ENCODE measurements at places on chromosomes 13 and 19.

GRCh38 chr13:48660361-48661076, 6.8 kb downstream of the CYSLTR2 start:
- no peak for DNase-seq

- DNase-seq: no peak
Measured at GRCh38 chr13:88235441-88235840, 564.3 kb downstream of the SLITRK5 start.

- no peak for DNase-seq
Measured at GRCh38 chr19:31716826-31717225, 367.6 kb upstream of the TSHZ3 start.

DNA sequence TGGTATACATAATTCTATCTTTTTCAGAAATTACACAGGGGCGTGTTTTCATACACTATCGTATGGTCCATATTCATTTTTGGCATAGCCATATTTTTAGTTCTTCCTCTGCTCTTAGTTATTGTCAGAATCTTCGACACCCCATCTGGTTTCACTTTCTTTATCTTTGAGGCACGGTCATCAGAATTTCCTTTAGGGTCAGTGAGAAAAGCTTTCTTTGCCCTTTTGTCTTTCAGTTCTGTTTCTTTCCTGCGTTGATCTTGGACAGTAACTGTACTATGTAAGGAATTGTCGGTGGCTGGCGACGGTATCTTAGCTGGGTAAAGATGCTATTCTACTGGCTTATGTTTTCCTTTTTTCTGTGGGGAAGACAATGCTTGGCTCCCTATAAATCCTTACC, 10.6 kb upstream of the KIR2DL4 start:
- no peak for DNase-seq

GRCh38 chr13:41650706-41651105, 193.4 kb downstream of the RGCC start:
- DNase-seq: no peak

DNA sequence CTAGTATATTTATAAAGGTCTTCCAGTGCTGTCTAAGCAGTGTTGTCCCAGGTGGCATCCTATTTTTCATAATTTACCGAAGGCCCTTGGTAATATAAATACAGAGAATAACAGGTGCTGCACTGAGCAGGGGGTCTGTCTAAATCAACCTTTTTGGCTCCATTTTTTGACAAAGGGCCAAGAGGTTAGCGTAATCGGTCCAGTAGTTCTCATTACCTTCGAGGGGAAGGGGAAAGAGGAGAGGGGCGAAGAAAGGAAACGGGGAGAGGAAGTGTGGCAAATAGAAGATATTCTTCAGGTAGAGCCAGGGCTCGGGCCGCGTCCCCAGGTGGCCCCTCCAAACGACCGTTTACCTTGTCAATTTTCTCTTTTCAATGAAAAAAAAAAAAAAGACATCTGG, 749 bp upstream of the PAN3 start:
- DNase-seq: no peak

DNA sequence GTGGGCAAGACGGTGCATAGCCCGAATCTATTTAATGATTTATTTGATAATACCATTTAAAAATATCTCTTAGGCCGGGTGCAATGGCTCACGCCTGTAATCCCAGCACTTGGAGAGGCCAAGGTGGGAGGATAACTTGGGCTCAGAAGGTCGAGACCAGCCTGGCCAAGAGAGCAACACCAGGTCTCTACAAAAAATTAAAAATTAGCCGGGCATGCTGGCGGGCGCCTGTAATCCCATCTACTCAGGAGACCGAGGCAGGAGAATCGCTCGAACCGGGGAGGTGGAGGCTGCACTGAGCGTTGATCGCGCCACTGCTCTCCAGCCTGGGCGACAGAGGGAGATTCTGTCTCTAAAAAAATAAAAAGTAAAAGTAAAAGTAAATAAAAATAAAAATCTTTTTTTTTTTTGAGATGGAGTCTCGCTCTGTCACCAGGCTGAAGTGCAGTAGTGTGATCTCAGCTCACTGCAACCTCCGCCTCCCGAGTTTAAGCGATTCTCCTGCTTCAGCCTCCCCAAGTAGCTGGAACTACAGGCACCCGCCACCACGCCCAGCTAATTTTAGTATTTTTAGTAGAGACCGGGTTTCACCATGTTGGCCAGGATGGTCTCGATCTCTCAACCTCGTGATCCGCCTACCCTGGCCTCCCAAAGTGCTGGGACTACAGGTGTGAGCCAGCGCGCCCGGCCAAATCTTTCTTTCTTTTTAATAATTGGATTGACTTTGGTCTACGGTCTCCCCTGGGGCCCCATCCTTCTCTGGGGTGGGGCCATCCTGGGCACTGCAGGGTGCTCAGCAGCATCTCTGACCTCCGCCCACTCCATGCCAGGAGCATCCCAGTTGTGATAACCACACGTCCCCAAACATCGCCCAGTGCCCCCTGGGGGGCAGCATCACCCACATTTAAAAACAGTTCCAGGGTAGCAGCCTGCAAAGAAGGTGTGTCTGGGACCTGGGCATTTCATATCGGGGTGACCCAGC, 90.7 kb downstream of the GNG7 start:
- DNase-seq: no peak

- no peak for DNase-seq
Measured at GRCh38 chr13:35920816-35921215, 210.4 kb downstream of the DCLK1 start.

- no peak for DNase-seq
Measured at GRCh38 chr19:31046024-31046423, 303.2 kb downstream of the TSHZ3 start.

DNA sequence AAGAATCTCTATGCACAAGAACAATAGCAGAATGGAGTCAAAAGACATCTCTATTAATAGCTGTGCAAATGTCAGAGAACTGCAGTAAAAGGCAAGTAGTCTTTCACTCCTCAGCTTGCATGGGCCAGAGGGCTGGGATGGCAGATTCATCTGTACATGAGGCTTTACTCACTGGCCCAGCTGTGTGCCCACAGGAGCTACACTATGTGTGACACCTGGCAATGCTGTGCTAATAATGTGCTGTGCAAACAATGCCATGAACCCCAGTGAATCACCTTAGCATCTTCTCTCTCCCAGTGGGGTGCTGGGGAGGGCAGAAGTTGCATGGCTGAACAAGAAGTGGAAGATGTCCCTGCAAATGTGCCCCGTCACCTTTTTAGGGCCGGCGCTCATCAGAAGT, 73.1 kb downstream of the KL start:
- no peak for DNase-seq

DNA sequence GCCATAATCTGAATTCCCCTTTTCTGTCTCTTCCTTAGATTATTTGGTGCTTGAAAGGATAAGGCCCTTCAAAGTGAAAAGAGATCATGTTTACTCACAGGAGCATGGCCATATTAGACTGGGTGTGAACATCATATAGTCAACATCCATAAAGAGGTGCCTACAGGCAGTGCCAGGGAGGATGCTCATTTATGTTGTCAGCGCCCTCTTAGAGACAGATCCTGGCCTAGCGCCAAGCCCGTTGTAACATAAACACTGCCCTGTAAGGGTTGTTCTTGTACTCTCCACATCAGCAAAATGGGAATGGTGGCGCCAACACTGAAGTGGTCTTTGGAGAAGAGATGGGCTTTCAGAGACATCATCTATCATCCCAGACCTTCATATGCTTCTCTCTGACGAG, 16.1 kb downstream of the PCDH8 start:
- no peak for DNase-seq

GRCh38 chr13:23899555-23899954, 2.3 kb upstream of the C1QTNF9B start:
- DNase-seq: no peak

DNA sequence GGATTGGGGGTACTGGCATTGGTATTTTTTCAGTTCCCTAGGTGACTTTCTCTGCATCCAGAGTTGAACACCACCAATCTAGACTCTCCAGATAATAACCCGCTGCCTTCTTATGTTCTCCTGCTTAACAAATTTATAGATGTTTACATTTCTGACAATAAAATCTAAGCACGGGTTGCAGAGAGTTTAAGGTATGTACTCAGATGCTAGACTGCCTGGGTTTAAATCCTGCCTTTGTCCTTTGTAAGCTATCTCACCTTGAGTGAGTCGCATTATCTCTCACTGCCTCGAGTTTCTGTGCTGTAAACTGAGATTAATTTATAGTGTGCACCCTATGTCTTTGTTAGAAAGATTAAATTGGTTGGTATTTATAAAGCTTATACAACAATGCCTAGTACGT, 131.4 kb upstream of the ARGLU1 start:
- no peak for DNase-seq

DNA sequence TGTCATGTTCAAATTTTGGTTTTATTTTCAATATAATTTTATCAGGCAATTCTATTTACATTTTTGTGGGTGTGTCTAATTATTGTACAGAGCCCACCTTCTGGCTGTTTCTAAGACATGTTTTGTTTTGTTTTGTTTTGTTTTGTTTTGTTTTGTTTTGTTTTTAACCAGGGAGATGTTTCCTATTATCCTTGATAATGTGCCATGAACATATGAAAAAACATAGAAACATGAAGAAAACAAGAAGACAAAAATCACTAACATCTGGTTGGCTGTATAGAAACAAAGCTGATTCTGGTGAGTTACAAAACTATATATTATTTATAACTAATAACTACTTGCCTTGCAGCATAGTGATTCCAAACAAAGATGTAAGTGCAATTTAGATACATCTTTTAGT, 128.1 kb upstream of the TRPC4 start:
- no peak for DNase-seq

- no peak for DNase-seq
Measured at GRCh38 chr13:52779103-52779502, 39.5 kb upstream of the CNMD start.

- DNase-seq: no peak
Measured at GRCh38 chr13:47484548-47484947, 516.5 kb downstream of the SUCLA2 start.

- DNase-seq: peak; percentile 64
Measured at GRCh38 chr19:48271531-48272151, 1.8 kb downstream of the ZNF114 start.

- no peak for DNase-seq
Measured at GRCh38 chr13:27830010-27830409, 37.7 kb downstream of the GSX1 start.

DNA sequence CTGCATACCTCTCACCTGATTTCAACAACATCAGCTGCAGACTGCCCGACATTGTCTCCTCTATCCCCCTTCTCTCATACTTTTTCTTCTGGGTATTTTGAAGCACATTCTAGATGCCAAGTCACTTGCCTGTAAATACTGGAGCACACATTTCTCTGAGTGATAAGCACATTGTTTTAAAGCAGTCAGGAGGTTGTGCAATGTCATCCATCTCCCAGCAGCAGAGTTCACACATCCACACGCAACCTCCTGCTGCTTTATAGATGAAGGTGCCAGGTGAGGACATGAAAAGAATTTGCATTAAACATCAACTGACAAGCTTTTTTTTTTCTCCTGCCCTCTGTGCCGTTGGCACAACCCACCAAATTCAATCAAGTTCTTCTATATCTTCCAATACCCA, 5.5 kb downstream of the UPK1A start:
- no peak for DNase-seq

Measured in NCI-H524 treated with DMSO at 0.1 percent for 48 hours (cell line).